ENCODE measurements at places on chromosomes 7 and 10. TPM values are rescaled to one million over a fixed set of nuclear protein-coding genes. Genes with fewer than 3 reads are reported as not detected.

DNA sequence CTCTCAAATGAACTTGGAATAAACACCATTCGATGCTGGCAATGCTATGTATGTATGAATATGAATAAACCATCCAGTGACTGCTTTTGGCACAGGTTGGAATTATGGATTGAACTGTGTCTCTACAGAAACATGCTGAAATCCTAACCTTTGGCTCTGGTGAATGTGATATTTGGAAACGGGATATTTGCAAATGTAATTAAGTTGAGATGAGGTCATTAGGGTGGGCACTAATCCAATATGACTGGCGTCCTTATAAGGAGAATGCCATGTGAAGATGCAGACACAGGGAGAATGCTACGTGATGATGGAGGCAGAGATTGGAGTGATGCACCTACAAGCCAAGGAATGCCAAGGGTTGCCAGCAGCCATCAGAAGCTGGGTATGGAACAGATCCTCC is 3.4 kb upstream of the ACTR3B start:
- no peak for DNase-seq

DNA sequence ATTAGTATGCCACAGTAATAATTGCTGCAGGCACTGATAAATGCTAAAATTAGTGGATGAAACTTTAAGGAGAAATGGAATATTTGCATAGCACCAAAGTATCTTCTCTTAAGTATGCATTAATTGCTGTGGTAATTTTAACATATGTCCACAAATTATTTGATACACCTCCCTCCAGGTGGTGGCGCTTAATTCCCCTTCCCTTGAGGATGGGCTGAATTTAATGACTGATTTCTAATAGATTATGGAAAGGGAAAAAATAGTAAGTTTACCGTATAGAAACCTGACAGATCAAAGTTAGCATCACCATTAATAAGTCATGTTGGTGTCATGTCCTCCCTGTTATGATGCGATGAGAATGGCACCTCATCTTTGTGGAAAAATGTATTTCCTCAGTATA is 519.2 kb downstream of the TFEC start:
- DNase-seq, result no peak

COL26A1 gene
- total RNA-seq, result 0.29 TPM

DNA sequence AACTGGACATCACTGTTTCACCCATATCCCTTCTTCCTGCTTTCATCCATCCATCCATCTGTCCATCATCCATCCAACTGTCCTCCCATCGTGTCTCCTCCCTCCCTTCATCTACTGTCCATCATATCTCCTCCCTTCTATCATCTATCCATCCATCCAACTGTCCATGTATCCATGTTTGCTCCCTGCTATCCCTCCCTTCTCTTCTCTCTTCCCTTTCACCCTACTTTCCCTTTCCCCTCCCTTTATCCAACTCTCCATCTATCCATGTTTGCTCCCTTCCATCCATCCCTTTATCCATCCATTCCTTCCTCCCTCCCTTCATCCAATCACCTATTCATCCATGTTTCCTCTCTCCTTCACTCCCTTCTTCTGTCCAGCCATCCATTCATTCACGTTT is 92.6 kb upstream of the CTBP2 start:
- no peak for DNase-seq

DNA sequence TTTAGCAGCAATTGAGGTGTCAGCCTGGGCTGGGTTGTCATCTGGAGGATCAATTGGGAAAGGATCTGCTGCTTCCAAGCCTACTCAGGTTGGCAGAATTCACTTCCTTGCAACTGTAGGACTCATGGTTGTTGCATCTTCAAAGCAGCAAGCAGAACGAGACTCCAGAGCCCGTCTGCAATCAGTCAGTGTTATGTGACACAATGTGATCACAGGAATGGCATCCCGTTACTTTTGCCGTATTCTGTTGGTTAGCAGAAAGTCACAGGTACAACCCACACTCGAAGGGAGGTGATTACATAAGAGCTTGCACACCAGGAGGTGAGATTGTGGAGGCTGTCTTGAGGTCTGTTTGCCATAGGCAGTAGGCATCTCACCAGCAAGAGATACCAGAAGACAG is 15.4 kb upstream of the LYZL1 start:
- no peak for DNase-seq

DNA sequence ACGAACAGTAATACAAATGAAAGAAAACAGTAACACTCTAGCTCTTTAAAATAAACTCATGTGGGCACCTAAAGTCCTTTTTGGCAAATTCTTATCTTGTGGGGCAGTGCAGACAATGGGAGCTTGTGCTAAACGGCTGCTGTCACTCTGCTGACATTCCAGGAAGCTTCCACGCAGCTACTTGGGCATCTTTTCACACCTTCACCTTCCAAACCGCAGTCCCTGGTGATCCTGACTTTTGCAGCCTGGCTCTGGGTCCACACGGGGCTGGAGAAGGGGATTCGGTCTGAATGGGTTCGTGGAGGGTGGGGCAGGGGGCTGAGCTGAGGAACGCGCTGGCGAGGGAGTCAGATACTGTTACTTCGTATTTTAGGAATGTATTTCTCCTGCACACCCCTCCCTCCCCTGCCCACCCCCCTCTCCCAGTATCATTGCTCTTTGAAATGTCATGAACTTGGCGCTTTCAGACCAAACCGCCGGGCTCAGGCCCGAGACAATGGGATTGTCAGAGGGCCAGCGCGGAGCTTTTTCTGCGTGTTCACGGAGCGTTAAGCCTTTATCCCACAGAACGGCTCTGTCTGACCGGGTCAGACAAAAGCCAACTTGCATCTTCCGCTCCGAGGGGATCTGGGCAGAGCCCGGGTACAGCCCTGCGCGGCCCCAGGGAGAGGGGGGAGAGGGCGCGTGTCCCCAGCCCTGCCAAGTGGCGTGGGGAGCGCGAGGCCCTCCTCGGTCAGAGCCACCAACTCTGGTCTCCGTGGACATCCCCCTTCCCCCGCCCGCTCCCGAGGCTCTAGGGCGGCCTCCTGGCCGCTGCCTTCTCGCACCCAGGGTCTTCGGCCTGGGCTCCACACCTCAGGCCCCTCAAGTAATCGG is 76.7 kb upstream of the EN2 start:
- no peak for DNase-seq

DNA sequence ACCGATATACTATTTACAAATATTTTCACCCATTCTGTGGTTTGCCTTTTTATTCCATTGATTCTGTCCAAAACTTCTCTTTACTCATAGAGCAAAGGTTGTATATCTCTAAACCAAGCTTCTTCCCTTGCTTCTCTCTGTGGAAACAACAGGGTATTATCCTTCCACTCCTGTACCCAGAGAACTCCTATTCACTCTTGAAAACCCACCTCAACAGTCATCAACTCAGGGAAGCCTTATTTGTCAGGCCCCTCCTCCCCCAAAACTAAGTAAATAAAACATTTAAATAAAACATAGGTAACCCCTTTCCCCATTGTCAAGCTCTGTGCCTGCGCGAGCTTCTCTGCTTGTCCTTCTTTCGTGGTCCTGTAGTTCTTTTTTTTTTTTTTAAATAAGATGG is 44.6 kb downstream of the GTF2IRD1 start:
- DNase-seq, result no peak

DNA sequence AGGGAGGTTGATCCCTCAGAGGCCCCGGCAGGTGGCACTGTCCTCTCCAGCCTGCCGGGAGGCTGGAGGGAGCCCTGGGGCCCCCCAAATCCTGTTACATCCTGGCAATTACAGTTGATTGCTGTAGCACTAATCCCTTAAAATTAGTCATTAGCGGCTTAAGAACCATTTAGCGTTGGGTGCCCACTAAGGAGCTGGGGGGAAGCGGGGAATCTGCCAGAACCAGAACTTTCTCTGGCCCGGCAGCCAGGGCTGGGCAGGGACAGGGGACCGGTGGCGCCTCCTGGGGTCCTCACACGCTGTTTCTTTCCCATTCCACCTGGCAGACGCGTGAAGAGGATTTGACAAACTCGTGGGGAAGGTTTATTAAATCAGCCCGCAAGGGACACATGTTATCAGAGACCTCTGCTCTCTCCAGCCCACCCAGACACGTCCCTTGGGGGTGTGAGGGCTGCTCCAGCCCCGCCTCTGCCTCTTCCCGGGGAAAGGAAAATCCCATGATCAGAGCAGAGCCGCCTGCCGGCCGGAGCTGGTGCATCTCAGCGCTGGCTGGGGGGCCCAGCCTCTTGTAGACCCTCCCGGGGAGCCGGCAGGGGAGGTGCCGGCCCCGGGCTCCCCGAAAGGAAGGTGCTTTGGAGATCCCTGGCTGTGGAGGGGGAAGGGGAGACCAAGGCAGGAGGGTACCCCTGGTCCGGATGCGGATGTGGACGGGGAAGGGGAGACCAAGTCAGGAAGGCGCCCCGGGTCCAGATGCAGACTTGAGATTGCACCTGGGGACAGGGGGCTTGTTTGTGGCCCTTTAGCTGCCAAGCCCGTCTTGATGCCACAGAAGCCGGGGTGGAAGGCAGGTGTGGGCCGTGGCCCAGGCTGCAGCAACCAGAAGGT is 142.7 kb downstream of the ELFN1 start:
- no peak for DNase-seq

FERD3L gene
- not detected for total RNA-seq

DNA sequence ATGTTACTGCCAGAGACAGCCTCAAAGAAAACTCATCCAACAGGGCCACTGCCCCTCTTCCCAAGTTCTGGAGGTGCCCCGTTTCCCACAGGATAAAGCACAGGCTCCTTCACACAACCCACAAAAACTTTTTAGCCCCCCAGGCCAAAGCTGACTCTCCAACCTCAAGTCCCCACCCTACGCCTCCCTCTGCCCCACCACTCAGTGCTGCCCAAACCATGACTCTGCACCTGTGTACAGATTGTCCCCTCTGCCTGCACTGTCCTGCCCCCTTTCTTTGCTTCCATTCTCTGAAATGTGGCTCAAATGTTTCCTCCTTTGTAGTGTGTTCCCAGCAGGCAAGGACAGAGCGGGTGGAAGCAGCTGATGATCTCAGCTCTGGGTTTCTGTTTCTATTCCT is 284.0 kb downstream of the GRID1 start:
- DNase-seq, result no peak

DNA sequence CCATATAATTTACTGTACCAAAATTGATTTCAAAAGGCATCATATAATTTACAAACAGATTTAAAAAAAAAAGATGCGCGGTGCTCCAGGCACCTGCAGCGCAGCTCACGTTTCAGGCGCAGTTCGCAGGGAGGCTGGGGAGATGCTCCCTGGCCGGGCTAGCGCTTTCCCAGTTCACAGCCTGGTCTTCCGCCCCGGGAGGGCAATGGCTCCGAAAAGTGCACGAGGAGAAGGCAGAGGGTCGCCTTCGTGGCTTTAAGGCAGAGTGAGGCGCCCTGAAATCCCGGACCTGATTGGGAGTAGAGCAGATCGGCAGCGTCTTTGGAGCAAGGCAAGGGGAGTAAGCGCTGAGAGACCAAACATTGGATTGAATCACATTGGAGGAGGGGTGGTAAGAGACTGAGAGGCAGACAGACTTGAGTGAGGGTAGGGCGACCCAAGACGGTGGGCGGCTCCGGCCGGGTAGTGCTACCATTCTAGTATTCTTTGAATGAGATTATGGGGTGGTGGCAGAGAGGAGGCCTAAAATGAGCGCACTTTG is 1.5 kb downstream of the NEUROG3 start:
- no peak for DNase-seq

GRCh38 chr7:135169141-135169963 is 1.2 kb downstream of the CYREN start:
- no peak for DNase-seq

DNA sequence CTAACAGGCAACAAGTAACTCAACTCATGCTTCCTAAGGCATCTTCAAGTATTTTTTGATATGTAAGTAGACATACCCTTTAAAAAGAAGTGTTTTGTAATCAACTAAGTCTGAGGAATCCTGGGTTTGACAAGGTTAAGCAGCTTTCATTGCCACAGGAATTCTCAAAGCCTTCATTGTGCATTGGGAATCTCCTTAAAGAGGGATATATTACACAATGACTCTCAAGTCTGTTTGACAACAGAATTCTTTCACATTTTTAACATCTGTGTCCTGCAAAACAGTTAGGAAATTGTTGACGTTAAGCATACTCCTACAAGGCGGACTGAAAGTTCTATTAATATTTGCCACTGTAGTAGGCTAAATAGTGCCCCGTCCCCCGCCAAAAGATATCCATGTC is 71.4 kb downstream of the SGMS1 start:
- no peak for DNase-seq

DNA sequence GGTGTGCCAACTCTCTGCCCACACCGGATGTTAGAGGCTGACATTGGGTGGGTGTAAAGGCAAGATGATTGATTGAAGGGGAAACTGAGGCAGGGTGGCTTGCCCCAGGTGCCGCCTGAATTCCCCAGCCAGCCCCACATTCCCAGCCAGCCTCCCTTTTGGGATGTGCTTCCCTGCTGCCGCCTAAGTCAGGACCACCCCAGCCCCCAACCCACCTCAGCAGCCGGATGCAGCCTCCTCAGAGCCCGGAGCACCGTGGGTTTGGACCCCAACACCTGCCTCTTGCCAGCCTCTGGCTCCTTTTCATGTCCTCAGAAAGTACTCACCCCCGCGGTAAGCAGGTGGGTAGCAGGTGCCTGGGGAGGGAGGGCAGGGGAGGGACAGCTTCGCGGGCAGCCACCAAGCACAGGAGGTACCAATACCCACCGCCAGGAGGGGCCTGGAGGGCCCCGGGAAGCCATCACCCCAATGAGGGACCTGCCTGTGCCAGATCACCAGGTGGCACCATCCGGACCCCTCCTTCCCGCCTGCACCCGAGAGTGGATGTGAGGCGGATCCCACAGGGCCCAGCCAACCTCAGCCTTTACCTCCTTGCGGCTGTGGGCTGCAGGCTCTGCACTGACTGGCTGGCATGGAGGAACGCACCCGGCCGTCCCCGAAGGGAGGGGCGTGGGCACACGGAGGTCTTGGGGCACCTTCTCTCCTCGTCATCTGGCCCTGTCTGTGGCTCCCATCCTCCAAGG is 60.5 kb downstream of the PWWP2B start:
- DNase-seq, result no peak

SLC13A1 gene
- total RNA-seq, result 132 TPM

GRCh38 chr7:24717247-24717622 is 40.0 kb downstream of the GSDME start:
- DNase-seq, result no peak

TWIST1 gene
- total RNA-seq, result 5.4 TPM

EIF5AL1 gene
- 0.14 TPM for total RNA-seq

PRKG1 gene
- total RNA-seq, result 28.3 TPM

DNA sequence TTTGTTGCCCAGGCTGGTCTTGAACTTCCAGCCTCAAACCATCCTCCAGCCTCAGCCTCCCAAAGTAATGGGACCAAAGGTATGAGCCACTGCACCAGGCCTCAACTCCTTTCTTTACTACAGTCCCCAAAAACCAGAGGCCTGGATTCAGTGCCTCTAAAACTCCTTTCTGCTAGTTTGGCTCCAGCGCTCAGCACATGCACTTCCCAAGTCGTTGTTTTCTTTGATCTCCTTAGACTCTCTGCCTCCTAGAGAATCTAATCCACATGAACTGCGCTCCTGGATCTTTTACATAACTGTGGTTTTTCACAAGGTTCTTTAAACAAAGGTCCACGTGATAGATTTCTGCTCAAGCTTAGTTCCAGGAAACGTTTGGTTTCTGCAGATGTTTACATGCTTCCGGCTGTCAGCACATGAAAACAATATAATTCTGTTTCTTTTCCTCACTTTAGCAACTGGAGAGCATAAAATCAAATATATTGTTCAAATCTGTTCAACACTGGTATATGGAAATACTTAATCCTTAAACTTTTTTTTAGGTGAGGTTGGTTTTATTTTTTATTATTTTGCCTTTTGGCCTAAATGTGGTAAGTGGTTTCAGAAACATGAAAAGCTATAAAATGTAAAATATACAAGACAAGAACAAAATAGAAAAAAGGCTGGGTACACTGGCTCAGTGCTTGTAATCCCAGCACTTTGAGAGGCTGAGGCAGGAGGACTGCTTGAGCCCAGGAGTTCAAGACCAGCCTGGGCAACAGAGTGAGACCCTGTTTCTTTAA is 270.5 kb upstream of the MKLN1 start:
- DNase-seq, result peak; percentile 61

CUZD1 gene
- total RNA-seq, result 2.7 TPM

GRCh38 chr7:139543801-139544603 is 20.5 kb downstream of the CLEC2L start:
- no peak for DNase-seq
